ENCODE measurements at places on chromosomes 16 and 17. TPM values are rescaled to one million over a fixed set of nuclear protein-coding genes. Genes with fewer than 3 reads are reported as not detected.

GRCh38 chr17:8985054-8985701 is 19.7 kb upstream of the PIK3R5 start:
- H3K36me3 ChIP-seq, result no peaks in the 10 kb centered on the region
- no peak overlapping the region for H3K4me3 ChIP-seq
- no peaks in the 10 kb centered on the region for H3K27me3 ChIP-seq
- H3K4me1 ChIP-seq, result no peaks in the 10 kb centered on the region
- no peak overlapping the region for H3K27ac ChIP-seq

GRCh38 chr17:75047398-75048098 is 523 bp downstream of the KCTD2 start:
- H3K27me3 ChIP-seq, result no peaks in the 10 kb centered on the region
- no peaks in the 10 kb centered on the region for H3K36me3 ChIP-seq
- H3K4me3 ChIP-seq, result peak overlapping the region; percentile 90
- peaks cover 3% of the 10 kb centered on the region for H3K4me1 ChIP-seq

- no peak overlapping the region for H3K4me3 ChIP-seq
- H3K27ac ChIP-seq, result no peak overlapping the region
- H3K27me3 ChIP-seq, result peaks cover 20% of the 10 kb centered on the region
- H3K36me3 ChIP-seq, result no peaks in the 10 kb centered on the region
- no peaks in the 10 kb centered on the region for H3K4me1 ChIP-seq
Measured at GRCh38 chr16:29779474-29779873, 1.4 kb downstream of the ZG16 start.

- no peak overlapping the region for H3K27ac ChIP-seq
- no peak overlapping the region for H3K4me3 ChIP-seq
- H3K36me3 ChIP-seq, result no peaks in the 10 kb centered on the region
- peak; percentile 44 for DNase-seq
Measured at GRCh38 chr17:44522883-44523671, 19.9 kb upstream of the GPATCH8 start.

DNA sequence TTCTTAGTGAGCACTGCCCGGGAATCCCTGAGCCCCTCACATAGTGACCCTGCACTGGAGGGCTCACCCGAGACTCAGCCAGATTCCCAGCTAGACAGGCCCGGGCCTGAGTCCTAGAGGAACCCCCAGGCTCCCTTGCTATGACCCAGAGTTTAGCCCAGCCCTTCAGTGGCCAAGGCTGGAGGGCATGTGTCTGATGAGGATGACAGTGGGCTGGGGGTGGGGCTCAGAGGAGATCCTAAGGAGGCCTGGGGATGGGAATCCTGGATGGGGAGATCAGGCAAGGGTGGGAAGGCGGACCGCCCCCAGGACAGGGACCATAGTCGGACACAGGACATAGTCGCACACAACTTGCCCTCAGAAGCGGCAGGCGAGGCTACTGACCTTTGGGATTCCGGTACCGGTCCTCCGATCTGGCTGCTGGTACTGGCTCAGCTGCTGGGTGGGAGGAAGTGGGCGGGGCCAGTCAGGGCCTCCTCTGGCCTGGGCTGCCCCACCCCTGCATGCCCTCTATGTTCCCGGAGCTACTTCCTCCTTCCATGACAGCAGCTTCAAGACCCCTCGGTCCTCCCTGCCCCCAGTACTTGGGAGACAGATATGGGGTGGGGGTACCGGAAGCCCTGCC is 1.1 kb downstream of the CD79B start:
- H3K4me1 ChIP-seq, result no peaks in the 10 kb centered on the region
- peaks cover 11% of the 10 kb centered on the region for H3K27me3 ChIP-seq
- no peak for DNase-seq
- no peaks in the 10 kb centered on the region for H3K36me3 ChIP-seq
- H3K4me3 ChIP-seq, result no peak overlapping the region

GRCh38 chr17:78304549-78305037 is 55.3 kb downstream of the SOCS3 start:
- H3K4me1 ChIP-seq, result no peaks in the 10 kb centered on the region
- H3K27ac ChIP-seq, result no peak overlapping the region
- no peaks in the 10 kb centered on the region for H3K36me3 ChIP-seq

DNA sequence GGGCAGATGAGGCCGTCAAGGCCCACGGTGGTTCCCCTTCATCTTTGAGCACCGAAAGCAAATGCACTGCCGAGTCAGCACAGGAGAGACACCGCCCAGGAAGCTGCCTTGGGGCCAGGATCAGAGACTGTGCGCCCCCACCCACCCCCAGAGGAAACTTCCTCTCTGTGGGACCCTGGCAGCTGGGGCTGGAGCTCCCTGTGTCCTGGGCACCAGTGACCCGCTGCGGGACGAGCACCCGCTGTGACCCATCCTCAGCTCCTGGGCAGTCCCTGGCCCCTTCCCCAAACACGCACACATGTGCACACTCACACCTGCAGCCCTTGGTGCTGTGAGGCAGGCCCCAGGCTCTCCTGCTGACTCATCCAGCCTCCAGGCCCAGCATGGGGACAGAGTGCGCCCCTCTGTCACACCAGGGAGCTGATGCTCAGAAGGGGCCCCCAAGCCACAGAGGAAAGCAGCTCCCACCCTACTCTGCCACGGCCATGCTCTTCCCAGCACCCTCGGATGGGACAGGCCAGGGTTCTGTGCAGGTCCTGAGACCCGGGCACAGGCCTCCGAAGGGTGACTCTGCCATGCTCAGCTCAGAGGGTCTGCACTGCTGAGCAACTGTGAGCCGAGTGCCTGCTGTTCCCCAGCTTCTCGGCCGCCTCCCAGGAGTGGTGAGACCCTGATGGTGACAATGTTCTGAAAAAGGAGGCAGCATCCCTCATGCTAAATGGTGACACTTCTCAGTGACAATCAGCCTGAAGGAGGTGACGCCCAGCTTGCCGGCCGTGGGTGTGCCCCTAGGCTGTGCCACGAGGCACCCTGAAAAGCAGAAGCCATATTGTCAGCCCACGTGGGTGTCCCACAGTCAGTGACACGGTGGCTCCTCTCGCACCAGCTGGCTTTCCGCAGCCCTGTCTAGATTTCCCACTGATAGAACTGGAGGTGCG is 3.6 kb downstream of the PIEZO1 start:
- H3K27me3 ChIP-seq, result no peaks in the 10 kb centered on the region
- no peak for DNase-seq
- H3K4me1 ChIP-seq, result peaks cover 37% of the 10 kb centered on the region
- H3K4me3 ChIP-seq, result no peak overlapping the region
- H3K27ac ChIP-seq, result peak overlapping the region; percentile 83

DNA sequence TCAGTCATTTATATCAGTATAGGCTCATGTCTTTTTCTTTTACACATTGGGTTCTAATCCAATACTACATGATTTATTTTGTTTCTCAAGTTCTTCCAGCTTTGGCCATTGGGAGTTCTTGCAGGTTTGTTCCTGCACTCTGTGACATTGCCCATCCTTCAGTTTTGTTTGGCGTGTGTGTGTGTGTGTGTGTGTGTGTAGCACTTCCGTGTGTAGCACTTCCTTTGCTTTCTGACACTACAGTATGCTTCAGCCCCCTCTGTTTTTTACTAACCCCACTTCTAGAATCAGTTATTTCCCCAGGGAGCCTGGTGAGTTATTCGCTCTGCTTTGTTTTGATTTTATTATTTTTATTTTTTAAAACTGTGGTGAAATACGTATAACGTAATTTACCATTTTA is 75.6 kb upstream of the LGALS9 start:
- H3K4me1 ChIP-seq, result peaks cover 21% of the 10 kb centered on the region
- H3K27ac ChIP-seq, result no peak overlapping the region
- no peak for DNase-seq

- H3K4me1 ChIP-seq, result no peaks in the 10 kb centered on the region
- H3K27ac ChIP-seq, result no peak overlapping the region
- H3K36me3 ChIP-seq, result no peaks in the 10 kb centered on the region
- DNase-seq, result no peak
- H3K4me3 ChIP-seq, result no peak overlapping the region
- no peaks in the 10 kb centered on the region for H3K27me3 ChIP-seq
Measured at GRCh38 chr17:57538736-57539456, 206.2 kb downstream of the CCDC182 start.

DNA sequence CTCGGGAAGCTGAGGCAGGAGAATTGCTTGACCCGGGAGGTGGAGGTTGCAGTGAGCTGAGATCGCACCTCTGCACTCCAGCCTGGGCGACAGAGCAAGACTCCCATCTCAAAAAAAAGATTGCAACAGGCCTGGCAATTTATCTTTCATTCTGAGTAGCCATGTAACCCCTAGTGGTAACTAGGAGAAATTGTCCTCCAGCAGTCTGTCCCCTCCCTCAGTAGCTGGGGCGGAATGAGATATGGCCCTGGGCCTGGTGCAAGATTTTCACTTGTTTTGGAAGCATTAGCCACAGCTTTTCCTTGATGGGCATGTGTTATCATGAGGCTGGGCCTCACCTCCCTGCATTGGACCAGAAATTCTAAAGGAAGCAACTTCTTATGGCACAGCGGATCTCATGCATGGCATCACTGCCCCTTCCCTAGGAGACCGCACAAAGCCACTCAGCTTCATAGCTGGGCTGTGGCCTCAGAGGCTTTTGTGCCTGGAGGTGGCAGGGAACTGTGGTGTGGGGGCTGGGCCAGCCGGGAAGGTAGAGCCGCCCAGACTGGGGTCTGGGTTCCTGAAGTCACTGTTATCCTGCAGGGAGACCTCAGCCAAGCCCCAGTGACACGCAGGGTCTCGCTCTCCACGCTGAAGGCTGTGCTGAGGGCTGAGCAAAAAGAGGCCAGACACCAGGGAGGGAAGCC is 13.4 kb downstream of the NATD1 start:
- no peaks in the 10 kb centered on the region for H3K4me1 ChIP-seq
- H3K36me3 ChIP-seq, result no peaks in the 10 kb centered on the region
- no peak overlapping the region for H3K27ac ChIP-seq
- peaks cover 3% of the 10 kb centered on the region for H3K27me3 ChIP-seq

DNA sequence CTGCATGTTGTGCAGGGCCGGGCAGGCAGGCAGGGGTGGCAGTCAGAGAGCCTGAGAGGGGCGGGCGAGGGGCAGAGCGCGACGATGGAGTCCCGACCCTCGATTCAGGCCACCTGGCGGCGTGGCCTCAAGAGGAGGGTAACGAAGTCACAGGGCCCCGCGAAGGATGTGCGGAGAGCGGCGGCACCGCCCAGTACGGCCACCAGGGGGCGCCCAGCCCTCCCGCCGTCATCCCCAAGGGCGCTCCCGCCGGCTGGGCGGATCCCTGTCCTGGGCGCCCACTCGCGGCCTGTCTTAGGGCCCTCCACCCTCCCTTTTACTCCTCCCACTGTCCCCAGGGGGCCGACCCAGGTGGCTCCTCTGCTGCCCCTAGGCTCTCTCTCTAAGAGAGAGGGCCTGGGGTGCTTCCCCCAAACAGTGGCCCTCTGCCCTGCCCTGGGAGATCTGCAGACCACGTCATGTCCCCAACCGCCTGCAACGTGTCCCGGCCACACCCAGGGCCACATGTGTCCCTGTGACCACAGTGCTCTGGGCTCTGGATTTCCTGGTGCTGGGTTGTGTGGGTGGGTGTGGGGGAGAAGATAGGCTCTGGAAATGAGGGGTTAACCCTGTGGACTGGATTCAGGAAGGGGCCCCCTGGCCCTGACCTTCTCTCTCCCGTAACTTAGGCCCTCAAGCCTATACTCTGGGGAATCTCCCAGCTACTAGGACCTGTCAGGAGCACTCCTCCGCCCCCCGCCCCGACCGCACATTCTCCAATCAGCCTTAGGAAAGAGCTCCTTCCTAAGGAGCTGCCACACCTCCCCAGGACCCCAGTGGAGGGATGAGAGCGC is 5.9 kb downstream of the DPEP2 start:
- peaks cover 2% of the 10 kb centered on the region for H3K4me1 ChIP-seq
- no peaks in the 10 kb centered on the region for H3K27me3 ChIP-seq
- peak; percentile 50 for DNase-seq

- H3K36me3 ChIP-seq, result peaks cover 36% of the 10 kb centered on the region
- H3K27me3 ChIP-seq, result no peaks in the 10 kb centered on the region
- DNase-seq, result no peak
- peaks cover 52% of the 10 kb centered on the region for H3K4me1 ChIP-seq
Measured at GRCh38 chr17:2059547-2060384, 4.9 kb downstream of the HIC1 start.

DNA sequence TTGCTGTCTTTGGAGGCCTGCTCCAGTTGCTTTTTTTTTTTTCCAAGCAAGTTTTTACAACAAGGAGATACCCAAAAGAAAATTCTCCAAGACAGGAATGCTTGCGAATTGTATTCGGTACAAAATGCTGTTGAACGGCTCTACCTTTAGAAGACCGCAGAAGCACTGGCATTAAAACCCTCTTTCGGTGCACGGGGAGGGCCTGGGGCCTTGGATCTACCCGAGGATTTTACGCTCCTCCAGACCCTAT is 1.3 kb upstream of the HELZ start:
- peak overlapping the region; percentile 92 for H3K4me3 ChIP-seq
- H3K36me3 ChIP-seq, result no peaks in the 10 kb centered on the region

- H3K27me3 ChIP-seq, result no peaks in the 10 kb centered on the region
- H3K27ac ChIP-seq, result no peak overlapping the region
- no peak overlapping the region for H3K4me3 ChIP-seq
- no peaks in the 10 kb centered on the region for H3K4me1 ChIP-seq
Measured at GRCh38 chr16:28090646-28091377, 27.3 kb upstream of the GSG1L start.

- H3K4me1 ChIP-seq, result no peaks in the 10 kb centered on the region
- H3K27ac ChIP-seq, result no peak overlapping the region
- DNase-seq, result no peak
- peaks cover 2% of the 10 kb centered on the region for H3K36me3 ChIP-seq
- no peaks in the 10 kb centered on the region for H3K27me3 ChIP-seq
Measured at GRCh38 chr16:46812781-46813540, 18.0 kb downstream of the C16orf87 start.

- no peaks in the 10 kb centered on the region for H3K36me3 ChIP-seq
- no peaks in the 10 kb centered on the region for H3K27me3 ChIP-seq
- no peak overlapping the region for H3K27ac ChIP-seq
- no peak overlapping the region for H3K4me3 ChIP-seq
Measured at GRCh38 chr16:2838928-2839327, 8.8 kb downstream of the ZG16B start.

- H3K27me3 ChIP-seq, result no peaks in the 10 kb centered on the region
- H3K36me3 ChIP-seq, result no peaks in the 10 kb centered on the region
- DNase-seq, result peak; percentile 100
- H3K27ac ChIP-seq, result peak within 1 kb of the TSS; percentile 95
Measured at GRCh38 chr17:81394921-81395599, at the start of gene BAHCC1. Gene BAHCC1 (plus strand): TSS chr17:81395457. CDS start chr17:81399740, 4,283 bp downstream.

GRCh38 chr17:50813583-50813982 is 21.8 kb upstream of the WFIKKN2 start:
- no peak overlapping the region for H3K27ac ChIP-seq
- no peak for DNase-seq
- H3K4me3 ChIP-seq, result no peak overlapping the region
- H3K36me3 ChIP-seq, result no peaks in the 10 kb centered on the region

The TBC1D3I gene
- polyA plus RNA-seq, result not detected

The FSCN2 gene
- polyA plus RNA-seq, result 0.35 TPM

The RCVRN gene
- not detected for polyA plus RNA-seq

The CMTM3 gene
- polyA plus RNA-seq, result 18.6 TPM

The SOX8 gene
- not detected for polyA plus RNA-seq

The HOXB7 gene
- polyA plus RNA-seq, result 12.7 TPM

The SLC52A1 gene
- not detected for polyA plus RNA-seq

The STX1B gene
- 4.2 TPM for polyA plus RNA-seq

The SIAH1 gene
- 17.4 TPM for polyA plus RNA-seq

The TPPP3 gene
- 2.9 TPM for polyA plus RNA-seq

The ZNF500 gene
- polyA plus RNA-seq, result 3.1 TPM

The PSME3 gene
- polyA plus RNA-seq, result 133 TPM

The EMC6 gene
- polyA plus RNA-seq, result 20.6 TPM

Data from fibroblast of lung (primary cell).